ENCODE measurements at places on chromosomes 7 and 10.

DNA sequence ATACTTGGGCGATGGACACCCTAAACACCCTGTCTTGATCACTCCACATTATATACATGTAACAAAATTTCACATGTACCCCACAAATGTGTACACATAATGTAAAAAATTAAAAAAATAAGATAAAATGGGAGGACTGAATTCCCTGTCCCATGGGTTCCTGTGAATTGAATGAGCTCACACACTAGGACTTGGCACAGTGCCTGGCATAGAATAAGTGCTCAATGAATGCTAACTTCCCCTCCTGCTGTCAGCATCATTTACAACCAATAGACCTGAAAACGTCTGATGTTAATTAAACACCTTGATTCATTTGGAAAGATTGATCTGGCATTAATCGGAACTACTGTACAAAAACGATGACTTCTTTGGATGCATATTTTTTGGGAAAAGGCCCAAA, 117.3 kb upstream of the ZNF438 start:
- no peak for DNase-seq

GRCh38 chr7:87083865-87084519, 24.5 kb upstream of the ELAPOR2 start:
- DNase-seq: no peak

DNA sequence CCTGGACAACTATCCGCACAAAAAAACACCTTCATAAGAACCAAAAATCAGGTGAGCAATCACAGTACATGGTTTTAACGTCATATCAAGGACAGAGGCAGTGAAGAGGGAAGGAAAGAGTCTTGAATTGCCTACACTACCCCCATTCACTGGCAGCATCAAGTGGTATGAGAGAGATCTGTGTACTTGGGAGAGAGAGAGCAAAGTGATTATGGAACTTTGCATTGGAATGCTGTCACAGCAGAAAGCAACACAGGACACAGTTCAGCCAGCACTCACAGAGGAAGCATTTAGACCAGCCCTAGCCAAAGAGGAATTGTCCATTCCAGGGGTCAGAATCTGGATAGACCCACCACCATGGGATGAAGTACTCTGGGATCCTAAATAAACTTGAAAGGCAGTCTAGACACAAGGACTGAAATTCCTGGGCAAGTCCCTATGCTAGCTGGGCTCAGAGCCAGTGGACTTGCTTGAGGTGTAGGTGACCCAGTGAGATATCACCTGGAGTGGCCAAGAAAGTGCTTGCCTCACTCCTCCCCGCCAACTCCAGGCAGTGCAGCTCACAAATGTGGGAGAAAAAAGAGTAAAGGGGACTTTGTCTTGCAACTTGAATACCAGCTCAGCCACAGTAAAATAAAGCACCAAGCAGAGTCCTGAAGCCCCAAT, 30.5 kb upstream of the SFTPD start:
- DNase-seq: no peak

GRCh38 chr7:128146052-128146451, 95.0 kb upstream of the LEP start:
- DNase-seq: no peak

- no peak for DNase-seq
Measured at GRCh38 chr7:157513162-157513621, 176.4 kb downstream of the DNAJB6 start.

GRCh38 chr10:86211691-86212390, 154.8 kb downstream of the GRID1 start:
- DNase-seq: no peak

DNA sequence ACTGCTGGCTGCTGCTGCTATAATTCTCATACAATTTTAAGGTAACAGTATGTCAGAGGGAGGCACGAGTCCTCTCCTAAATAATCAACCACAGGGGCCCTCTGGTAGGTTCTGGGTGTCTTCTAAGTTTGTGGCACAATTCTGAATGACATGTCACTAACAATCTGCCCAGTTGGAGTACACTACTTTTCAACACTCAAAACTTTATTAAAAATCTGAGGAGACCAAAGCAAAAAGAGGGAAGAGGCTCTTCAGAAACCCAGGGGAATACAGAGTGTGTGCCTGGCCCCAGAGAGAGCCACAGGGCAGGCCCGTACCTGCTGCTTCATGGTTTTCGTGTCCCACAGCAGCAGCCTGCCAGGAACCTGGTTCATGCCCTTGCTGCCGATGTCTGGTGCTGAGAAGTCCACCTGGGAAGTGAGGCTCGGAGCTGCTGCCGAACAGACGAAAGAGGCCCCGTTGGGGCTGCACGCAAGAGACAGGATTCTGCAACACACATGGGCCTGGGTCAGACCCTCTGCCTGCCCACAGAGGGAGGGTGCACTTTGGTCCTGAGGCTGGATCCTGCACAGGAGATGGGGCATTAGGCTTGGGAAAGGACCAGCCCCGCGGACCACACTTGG, 18.3 kb downstream of the WDR91 start:
- no peak for DNase-seq

- no peak for DNase-seq
Measured at GRCh38 chr7:4939971-4940728, 18.8 kb downstream of the MMD2 start.

GRCh38 chr10:118383699-118384098, 41.6 kb upstream of the FAM204A start:
- DNase-seq: no peak

GRCh38 chr10:94983555-94983954, 45.1 kb downstream of the CYP2C9 start:
- DNase-seq: no peak

DNA sequence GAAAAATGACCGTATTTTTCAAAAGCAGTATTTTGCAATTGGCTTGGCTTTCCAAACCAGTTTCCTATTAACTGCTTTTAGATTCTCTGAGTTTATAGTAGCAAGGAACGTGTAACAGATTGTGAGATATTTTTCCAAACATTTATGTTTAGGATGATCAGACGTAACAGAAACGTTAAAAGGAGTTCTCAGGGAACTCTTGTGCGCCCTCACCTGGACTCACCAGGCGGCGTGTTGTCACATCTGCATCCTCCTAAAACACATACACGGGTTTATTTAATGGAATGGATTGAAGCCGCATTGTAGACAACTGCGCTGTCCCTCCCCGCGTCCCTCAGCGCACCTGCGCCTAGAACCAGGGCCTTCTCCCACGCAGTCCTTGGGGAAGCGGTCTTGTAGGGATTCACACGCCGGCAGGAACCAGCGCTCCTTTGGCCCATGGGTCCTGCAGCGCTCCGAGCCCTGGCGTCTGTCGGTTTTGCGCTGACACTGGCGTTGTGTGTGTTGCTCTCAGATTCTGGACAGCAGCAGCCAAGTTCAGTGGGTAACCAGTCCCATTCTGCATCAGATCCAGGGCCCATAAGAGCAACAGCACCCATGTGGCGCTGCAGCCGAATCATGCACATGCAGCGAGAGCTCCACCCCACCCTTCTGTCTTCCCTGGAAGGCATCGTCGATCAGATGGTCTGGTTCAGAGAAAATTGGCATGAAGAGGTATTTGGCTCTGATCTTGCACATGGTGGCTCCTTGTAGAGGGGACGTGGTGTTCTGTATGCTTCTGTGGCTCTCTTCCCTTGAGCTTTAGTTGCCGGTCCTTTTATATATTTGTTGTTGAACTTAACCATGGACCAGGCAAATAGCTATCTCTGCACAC, 114.9 kb downstream of the TRRAP start:
- no peak for DNase-seq

DNA sequence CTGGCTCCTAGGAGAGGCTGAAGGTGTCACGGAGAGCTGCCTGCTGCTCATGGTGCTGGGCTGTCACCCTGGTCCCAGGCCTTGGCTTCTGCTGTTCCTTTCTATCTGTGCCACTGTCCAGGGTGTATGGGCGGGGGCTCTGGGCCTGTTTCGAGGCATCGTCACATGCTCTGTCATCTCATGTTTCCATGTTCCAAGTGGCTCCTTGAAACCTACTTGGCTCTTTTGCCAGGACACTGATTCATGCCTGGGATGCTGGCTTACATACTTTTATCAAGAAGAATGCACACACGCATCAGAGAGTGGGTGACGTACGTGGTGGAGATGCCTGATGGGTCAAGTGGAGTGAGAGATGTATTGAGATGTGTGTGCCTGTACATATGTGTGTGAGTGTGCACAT, 50.9 kb downstream of the ADCY1 start:
- DNase-seq: no peak

All from CD8-positive, alpha-beta T cell (primary cell).